Cardiac muscle cell (in vitro differentiated cells and primary cell): ENCODE measurements at places on chromosomes 1 and 21.

DNA sequence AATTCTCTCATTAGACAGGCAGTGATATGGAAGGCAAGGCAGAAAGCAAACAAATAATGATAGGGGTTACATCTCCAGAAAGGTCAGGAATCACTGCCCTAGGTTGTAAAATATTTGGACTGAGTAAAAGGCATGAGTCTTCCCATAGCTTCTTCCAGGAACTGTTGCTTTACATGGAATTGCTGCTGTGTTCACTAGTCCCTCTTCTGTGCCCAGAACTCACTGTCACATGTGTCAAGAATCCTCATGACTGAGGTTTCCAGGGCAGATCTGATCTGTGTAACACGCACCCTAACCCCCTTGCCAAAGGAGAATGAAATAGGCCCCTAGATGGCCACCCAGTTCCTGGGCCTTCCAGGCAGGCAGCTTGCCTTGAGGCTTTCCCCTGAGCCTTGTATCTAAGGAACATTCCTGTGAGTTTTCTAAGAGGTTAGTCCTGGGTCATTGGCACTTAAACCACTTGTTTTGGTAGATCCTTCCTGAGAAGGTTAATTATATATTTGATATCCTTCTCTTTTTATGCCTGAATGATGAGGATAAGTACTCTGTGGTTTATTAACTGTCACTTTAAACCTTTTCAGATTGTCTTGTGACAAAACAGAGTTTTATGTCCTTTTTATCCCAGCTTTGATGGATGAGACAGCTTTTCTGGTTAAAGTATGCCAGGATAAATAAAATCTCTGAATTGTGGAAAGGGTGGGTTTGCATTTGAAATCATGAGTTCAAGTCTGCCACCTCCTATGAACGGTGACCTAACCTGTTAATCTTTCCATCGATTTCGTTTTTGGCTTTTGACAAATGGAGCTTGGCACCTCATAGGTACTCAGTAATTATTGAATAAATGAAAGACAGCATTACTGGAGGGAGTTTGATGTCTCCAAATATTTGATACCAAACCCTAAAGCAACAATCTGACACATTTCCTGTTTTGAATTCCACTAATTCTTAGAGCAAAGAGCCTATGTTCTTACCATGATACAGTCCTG, 163.3 kb downstream of the DHRS3 start:
- DNase-seq = peak; percentile 82

DNA sequence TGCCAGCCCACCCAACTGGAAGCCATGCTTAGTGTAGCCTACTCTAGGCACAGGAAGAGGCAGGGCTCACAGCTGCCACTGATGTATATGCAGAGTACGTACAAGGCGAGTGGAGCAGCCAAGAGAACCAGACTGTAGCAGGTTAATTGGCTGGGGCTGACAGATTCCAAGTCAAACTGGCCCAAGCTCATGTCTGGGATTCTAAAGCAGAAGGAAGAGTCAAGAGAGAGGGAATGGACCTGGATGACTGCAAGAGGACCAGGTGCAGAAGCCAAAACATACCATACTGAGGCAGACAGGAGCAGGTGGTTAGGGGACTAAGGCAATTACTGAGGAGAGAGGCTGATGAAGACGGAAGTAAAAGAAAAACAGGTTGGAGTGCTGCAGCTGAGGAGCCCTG, 51.3 kb upstream of the LRRN2 start:
- no peak for DNase-seq

DNA sequence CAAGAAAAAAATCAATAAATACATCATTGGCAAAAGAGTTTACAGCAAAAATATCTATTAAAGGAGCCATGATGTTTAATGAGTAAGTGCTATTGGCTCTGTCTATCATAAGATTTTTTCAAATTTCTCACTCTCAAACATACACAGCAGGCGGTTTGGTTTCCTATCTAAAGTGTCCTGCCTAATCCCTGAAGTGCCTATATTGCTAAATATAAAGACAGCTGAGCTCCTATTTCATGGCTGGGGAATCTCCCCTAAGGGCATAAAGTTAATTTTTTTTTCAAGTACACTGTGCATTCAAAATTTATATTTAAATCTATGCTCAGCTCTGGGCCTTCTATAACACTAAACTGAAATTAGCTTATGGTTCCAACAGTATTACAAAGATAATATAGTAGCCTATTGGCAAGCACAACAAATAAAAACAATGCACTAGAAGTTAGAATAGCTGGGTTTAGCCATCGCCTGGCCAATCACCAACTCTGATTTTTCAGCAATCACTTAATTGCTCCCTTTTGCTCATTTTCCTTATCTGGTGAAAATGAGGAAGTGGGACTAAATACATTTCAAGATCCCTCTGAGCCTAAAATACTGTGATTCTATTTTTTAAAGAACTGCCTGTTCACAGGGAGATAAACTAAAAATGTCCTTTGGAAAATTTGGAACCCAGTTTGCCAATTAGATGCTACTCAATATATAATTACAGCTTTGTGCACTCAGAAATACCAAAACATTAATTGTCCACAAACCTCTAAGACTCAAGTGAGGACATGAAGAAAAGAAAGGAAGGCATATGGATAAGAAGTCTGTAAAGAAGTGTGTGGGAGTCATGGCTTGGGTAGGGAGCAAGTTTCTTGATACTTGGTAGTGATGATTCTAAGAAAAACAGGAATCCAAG, 62.5 kb downstream of the WDR64 start:
- DNase-seq = no peak

- no peak for DNase-seq
Measured at GRCh38 chr1:110556471-110556807, 37.5 kb upstream of the KCNA10 start.

- DNase-seq = no peak
Measured at GRCh38 chr21:39675590-39675989, 62.9 kb downstream of the B3GALT5 start.

DNA sequence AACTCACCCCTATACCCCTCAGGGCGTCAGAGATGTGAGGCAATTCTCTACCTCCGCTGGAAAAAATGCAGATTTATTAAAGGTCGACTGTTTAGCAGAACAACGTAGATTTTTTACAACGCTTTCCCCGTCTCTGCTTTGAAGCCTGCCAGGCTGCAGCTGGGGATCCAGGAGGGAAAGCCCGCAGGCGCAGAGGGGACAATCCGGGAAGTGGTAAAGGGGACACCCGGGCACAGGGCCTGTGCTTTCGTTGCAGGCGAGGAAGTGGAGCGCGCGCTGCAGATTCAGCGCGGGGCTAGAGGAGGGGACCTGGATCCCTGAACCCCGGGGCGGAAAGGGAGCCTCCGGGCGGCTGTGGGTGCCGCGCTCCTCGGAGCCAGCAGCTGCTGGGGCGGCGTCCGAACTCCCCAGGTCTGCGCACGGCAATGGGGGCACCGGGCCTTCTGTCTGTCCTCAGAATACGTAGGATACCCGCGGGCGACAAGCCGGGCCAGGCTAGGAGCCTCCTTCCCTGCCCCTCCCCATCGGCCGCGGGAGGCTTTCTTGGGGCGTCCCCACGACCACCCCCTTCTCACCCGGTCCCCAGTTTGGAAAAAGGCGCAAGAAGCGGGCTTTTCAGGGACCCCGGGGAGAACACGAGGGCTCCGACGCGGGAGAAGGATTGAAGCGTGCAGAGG, 5.5 kb downstream of the SIM2 start:
- DNase-seq = no peak

GRCh38 chr1:41813226-41813625, 105.5 kb downstream of the HIVEP3 start:
- DNase-seq = no peak

- no peak for DNase-seq
Measured at GRCh38 chr21:29730281-29730680, 209.5 kb downstream of the GRIK1 start.

DNA sequence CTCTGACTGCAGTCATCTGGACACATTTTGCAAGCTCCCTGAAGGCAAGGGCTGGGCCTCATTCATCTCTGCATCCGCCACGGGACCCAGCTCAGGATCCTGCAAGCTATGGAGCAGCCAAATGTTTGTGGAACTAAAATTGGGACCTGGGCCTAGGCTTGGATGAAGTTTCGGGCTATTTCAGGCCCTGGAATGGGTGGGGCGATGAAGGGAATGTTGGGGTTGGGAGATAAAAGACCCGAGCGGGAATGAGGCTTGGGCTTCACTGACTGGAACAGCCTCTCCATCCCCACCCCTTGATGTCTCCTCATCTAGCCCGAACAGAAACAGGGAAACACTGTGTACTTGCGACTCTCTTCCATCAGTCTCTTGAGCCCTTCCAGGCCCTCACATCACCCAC, 7.3 kb upstream of the AHCYL1 start:
- DNase-seq = no peak

DNA sequence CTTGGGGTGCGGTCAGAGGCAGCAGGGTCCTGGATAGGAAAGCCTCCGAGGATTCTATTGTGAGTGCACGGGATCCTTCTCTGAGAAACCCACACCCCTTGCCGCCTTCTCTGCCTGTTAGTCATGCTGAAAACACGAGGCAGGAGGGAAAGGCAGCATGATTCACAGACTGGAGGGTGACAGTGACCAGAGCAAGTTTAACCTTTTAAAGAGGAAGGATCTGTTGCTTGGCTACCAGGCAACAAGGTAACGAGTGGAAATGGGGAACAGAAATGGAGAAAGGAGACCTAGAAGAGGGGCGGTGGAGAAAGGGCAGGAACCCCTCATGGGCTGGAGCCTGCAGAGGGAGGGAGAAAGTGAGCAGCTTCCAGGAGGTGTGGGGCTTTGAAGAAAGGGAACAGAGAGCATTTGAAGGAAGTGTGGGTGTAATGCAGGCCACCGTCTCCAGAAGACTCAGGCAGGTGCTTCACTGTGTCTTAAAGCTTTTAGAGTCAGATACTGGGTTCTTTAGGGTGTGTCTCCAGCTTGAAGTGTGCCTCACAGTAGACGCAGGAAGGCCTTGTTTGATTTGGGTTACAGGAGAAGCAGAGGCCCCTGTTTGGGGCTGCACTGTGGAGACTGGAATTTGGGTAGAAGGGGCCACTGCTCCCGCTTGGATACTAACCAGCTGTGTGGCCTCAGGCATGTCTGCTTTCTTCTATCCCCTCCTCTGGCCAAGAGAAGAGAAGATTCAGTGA, 19.1 kb downstream of the OPTC start:
- DNase-seq = peak; percentile 89

DNA sequence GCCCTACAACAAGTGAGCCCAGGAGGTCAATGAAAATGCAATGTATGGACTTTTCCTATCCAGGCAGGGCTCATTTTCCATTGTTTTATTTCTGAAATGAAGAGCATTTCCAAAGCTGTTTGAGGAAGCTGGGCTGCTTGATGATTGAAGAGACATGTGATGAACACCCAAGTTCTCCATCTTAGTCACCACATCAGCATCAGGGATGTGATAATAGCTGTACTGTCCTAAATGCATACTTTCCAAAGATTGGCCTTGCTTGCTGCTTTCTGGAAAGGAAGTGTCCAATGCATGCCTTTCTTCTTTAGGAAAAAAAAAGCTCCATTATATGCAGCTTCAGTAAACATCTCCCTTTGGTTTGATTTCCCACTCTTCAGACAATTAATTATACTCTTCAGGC, 425.9 kb upstream of the RUNX1 start:
- no peak for DNase-seq

DNA sequence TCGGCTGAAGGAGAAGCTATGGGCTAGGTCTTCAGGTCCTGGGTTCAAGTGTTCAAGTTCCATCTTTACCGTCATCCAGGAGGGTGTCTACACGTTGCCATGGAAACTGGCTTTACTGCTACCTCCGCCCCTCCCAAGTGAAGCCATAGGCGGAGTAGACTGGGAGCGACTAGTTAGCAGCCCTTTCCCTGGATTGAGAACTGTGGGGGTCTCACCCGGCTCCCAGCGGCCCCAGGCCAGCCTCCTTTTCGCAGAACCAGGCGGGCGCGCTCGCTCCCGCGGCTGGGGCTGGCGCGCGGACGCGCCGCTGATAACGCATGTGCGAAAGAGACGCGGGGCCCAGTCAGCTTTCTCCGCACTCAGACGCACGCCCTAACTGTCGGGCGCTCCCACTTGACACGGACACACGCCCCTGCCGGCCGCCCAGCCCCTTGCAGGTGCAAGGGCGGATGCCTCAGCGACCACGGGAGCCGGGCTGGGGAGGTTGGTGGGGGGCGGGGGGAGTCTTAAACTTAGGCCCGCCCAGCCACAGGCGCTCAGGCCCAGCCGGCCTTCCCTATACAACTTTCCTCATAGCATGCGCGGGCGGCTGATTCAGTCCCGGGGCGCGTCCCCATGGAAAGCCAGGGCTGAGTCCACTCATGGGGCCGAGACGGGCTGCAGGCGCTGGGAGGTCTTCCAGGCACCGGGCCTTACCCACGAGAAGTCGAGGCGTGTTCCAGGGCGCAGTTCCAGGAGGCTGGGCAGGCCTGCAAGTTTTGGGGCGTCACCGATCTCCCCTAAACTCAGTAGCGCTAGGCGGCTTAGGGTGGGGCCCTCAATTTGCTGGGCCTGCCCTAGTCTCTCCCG, 7.4 kb downstream of the EFNA4 start:
- peak; percentile 77 for DNase-seq

GRCh38 chr21:31216206-31216605, 127.9 kb downstream of the TIAM1 start:
- DNase-seq = no peak

DNA sequence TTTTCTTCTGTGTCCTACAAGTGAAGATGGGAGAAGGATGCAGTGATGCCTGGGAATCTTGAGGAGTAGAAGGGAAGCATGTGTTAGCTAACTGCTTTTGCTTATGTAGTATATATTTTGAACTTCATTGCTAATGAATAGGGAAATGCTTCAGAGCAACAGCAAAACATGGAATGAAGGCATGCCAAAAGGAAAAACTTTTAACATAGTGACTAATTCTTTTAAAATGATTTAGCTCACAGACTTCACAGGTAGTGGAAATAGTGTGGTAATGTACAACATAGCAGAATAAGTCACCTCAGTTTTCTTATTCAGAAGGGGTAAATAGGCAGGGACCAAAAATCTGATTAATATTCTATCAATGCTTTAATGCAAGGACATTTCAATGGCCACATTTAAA, 95.5 kb downstream of the LYPLAL1 start:
- no peak for DNase-seq

DNA sequence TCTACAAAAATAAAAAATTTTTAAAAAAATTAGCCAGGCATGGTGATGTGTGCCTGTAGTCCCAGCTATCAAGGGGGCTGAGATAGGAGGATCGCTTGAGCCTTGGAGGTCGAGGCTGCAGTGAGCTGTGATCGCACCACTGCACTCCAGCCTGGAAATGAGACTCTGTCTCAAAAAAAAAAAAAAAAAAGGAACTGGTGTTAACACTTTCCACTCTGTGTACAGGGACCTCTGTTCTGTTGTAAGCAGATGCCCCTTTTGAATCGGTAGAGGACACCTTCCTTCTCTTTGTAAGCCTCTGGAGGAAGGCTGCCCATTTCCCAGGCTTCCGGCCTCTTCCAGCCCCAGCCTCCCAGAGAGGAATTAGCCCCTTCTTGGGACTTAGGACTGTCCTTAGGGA, 7.3 kb upstream of the C1orf210 start:
- DNase-seq = no peak

- no peak for DNase-seq
Measured at GRCh38 chr1:77632216-77632615, 50.2 kb downstream of the ZZZ3 start.

DNA sequence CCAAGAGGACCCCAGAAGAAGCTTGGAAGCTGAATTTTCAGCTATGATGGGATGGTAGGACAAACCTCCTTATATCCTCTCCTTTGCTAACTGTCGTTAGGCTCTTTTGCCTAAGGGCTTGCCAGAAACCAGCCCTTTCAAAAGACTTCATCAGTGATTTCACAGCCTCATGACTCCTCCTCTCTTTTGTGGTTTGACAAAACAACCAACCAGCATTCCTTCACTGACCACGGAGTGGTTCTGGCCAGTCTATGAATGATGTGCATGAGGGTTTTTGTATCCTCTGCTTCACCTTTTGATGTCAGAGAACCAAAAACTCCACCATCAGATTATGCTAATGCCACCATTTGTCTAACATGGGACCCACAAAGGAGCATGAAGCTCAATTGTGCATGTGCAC, 116.9 kb upstream of the COA6 start:
- DNase-seq = peak; percentile 0
